Activated naive CD8-positive, alpha-beta T cell treated with anti-CD3 and anti-CD28 coated beads, Interleukin-2, amount 50 U/mL, for 16 hours (primary cell): ENCODE measurements at places on chromosomes 12 and 14.

- DNase-seq, result no peak
Measured at GRCh38 chr12:75548879-75549278, 37.5 kb upstream of the KRR1 start.

- no peak for DNase-seq
Measured at GRCh38 chr12:52585066-52585465, 11.4 kb upstream of the KRT74 start.

DNA sequence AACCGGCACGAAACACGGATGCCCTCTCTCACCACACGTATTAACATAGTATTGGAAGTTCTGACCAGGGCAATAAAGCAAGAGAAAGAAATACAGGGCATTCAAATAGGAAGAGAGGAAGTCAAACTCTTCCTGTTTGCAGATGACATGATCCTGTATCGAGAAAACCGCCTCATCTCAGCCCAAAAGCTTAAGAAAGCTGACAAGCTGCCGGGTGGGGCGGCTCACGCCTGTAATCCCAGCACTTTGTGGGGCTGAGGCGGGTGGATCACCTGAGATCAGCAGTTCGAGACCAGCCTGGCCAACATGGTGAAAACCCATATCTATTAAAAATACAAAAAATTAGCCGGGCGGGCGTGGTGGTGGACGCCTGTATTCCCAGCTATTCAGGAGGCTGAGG, 17.7 kb downstream of the OR6S1 start:
- DNase-seq, result no peak

GRCh38 chr12:3218228-3219171, 141.3 kb downstream of the TSPAN9 start:
- no peak for DNase-seq

DNA sequence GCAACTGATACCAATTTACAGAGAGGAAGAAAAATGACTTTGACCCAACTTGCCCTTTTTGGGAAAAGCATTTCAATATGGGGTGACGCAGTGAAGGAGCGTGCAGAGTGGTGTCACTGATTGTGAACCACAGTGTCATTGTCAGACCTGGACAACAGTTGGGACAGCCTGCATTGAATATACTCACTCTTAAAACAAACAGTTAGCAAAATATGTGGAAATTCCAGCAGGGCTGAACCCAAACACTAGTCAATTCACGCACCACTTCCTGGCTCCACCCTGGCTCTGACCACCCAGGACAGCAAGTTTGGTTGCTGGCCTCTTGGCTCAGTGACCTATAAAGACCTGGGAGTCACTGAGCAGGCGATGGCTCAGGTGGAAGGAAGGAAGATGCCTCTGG, 61.3 kb downstream of the NOS1 start:
- DNase-seq, result no peak

DNA sequence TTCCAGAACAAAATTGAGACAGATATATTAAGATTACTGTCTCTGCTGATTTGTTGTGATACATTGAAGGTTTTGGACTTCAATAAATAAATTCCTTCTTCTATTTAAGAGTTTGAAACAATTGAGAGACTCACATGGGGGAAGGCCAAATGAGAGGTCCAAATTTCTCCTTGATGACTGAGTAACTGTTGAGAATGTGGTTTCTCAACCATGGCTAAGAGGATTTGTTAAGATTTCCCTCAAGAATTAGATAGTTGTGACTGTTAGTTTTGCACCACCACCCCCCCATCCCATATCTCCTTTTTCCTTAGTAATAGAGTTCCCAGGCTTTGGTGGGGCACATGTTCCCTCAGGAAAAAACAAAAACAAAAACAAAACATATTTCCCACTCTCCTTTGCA, 47.7 kb upstream of the IGF1 start:
- DNase-seq, result no peak

- no peak for DNase-seq
Measured at GRCh38 chr14:88003425-88003824, 1.5 kb upstream of the GPR65 start.

DNA sequence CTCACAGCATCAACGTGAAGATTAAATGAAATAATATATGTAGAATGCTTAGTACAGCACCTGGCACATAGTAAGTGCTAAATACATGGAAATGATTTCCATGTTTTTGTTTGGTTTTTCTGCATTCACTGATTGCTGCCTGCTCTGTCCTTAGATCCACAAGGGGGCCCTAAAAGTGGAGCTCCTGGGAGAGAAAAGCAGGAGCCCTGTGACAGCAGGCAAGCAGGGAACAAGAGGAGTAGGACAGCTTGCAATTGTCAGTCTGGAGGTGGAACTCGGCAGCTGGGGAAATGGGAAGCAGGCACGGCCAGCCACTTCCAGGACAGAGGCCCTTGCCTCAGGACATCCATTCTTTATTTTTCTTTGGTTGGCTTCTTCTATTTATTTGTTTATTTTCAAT, 292.9 kb downstream of the BMP4 start:
- DNase-seq, result no peak

DNA sequence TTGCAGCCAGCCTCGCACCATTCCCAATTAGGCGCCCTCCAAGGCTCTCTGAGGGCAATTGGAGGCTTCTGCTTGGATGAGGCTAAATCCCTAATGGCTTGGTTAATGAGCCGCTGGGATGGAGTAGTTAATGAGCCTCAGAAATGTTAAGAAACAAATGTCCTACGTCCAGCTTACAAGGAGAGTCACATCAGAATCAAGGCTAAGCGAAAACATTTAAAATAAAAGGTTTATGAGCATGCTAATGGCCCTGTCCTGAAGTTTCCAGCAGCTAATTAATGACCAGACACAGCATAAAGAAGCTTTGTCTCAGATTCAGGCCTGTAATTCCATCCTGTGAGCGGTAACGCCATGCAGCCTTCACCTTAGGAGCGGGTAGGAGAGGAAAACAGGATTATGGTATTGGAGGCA, 200.7 kb upstream of the BCL2L14 start:
- DNase-seq, result no peak

GRCh38 chr12:78799649-78800048, 64.9 kb upstream of the SYT1 start:
- no peak for DNase-seq

- DNase-seq, result no peak
Measured at GRCh38 chr12:1102791-1103450, 111.9 kb downstream of the ERC1 start.

DNA sequence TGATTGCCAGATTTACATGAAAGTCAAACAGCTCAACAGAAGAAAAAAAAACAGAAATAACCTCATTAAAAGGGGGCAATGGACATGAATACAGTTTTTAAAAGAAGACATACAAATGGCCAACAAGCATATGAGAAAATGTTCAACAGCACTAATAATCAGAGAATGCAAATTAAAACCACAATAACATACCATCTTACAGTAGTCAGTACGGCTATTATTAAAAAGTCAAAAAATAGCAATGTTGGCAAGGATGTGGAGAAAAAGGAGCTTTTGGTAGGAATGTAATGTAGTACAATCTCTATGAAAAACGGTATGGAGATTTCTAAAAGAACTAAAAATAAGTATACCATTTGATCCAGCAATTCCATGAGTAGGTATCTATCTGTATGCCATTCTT, 272.1 kb downstream of the CEP128 start:
- DNase-seq, result no peak

GRCh38 chr12:25433024-25433423, 120.1 kb downstream of the LMNTD1 start:
- no peak for DNase-seq

- DNase-seq, result no peak
Measured at GRCh38 chr12:38669530-38669929, 235.9 kb downstream of the CPNE8 start.

DNA sequence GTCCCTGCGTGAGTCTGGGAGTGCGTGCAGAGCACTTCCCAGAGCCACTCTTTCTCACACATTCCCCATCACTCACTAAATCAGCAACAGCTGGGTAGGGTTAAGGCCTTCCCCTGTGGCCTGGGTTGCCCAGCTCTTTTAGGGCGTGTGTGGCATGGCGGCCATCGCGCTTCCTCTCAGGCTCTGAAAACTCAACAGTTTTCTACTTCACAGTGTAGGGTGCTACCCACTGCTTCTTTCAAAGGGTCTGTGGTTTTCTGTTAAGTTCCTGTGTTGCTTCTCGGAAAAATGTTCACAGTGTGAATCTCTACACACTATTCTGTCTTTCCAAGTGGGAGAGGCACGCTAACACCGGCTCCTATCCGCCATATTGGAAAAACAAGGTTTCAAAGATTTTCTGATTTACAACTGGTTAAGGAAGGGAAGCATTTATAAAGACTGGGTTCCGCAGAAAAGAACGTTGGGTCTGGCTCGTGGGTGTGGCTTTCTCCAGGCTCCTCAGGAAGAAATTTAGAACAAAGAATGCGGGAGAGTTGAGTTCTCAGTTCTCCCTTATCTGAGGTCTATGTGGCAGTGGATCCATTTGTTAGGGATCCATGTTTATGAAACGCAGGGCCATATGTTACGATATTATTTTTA, 34.9 kb upstream of the AEBP2 start:
- no peak for DNase-seq

- no peak for DNase-seq
Measured at GRCh38 chr12:8904665-8905064, 9.6 kb upstream of the PHC1 start.

DNA sequence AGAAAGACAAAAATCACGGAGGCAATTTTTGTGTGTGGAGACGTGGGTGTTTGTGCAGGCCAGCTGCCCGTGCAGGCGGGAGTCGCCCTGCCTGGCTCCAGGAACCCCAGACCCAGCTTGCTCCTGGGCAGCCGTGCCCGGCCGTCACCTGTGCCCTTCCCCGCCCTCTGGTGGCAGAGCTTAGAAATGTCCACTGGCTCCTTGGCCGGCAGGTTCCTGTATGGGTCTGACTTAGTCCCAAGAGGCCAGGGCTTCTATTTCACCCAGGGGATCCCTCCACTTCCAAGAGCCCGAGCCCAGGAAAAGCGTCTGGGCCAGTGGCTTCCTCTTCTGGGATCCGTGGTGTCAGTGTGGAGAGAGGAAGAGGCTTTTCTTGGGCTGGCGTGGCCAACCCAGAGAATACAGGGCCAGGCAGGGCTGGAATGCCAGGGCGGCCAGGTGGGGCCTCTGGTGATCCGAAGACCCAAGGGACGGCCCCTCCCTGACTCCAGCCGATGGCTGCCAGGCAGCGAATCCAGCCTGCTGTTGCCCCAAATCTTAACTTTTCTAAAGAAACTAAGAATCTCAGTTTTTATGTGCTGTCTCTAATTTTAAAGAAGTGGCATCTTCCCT, 120.9 kb downstream of the TMEM132C start:
- no peak for DNase-seq

DNA sequence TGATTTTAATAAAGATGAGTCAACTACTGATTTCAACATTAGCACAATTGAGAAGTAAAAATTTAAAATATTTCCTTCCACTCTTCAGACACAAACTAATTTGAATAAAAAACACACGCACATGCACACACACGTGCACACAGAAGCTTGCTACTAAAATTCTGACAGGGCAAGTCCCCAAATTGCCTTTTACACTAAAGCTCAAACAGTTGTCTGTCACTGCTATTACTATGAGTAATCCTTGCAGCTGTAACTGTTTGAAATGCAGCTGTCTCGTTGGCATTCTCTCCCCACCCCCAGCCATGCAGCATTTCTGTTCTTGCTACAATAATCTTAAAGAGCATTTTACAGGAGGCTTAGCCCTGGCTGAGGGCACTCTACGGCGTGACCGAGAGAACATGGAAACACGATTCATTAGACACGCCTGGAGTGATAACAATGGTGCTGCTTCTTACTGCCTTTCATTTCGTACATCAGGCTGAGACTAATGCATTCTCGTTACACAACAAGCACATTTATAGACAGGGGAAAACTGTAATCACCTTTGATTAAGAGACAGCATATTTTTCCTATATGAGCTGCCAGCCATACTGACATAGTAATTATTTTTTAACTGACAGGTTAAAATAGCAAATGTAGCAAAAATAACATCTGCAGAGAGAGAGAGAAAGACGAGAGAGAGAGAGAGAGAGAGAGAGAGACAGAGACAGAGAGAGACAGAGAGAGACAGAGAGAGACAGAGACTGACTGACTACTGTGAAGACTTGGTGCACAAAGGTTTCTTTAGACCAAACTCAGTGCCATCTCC, 153.8 kb downstream of the MED13L start:
- peak; percentile 4 for DNase-seq

- no peak for DNase-seq
Measured at GRCh38 chr12:90245391-90245790, 536.8 kb upstream of the ATP2B1 start.

- no peak for DNase-seq
Measured at GRCh38 chr14:81132468-81132867, 88.3 kb downstream of the GTF2A1 start.

- DNase-seq, result no peak
Measured at GRCh38 chr12:86950043-86950442, 693.9 kb upstream of the MGAT4C start.

GRCh38 chr12:96091833-96092232, 56.4 kb upstream of the LTA4H start:
- DNase-seq, result no peak

DNA sequence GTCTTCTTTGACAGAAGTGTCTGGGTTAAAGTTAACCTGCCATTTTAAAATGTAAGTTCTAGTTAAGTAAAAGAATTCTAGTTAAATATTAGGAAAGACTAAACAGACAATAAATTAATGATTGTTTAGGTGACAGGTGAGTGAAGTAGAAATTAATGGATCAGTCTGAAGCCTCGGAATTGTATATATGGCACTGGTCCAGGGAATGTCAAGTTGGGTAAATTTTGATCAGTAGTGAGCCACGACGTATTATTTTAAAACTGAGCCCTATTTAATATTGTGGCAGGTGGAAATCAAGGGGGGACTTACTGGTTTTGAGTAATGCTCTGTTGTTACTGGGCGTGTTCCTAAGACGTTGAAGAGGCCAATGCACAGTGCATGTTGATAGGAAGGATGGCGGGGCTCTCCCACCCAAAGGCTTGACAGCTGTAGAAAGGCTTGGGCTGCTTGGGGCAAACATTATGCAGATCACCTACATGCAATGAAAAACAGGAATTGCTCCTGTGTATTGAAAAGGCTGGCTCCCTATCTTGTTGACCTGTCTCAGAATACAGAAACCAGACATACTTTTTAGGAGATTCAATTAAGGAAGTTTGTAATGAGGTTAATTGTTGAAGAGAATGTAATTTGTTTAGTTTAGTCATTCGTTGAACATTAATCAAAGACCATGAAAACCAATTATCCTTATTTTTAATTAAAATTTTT, 5.9 kb upstream of the PPFIBP1 start:
- no peak for DNase-seq

DNA sequence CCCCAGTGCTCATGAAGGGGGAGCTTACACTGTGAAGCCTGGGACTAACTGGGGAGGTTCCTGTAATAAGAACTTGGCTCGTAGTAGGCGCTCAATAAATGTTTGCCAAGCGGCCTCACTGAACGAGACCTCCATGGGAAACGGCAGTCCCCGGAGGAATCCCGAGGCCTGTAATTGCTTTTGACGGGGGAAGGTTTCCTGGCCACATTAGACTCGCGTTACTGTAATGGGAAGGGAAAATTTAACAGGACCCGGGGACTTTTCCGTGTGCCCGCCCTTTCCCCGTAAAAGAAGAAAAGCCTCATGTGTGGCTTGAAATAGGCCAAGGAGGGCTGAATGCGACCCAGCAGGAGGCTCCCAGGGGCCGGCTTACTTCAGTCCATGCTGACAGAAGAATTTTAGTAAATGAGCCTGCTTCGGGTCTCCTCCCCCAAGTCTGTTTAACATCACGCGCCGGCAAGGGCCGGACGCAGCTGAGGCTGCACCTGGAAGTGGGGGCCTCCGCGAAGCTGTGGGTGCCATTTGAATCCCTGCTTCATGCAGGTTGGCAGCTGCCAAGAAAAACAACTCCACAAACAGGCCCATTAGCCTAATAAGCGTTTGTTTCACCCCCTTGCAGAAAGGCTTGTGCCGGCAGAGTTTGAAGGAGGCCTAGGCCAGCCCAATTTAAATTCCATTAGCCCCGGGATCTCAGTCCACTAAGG, 39.8 kb upstream of the PWP1 start:
- no peak for DNase-seq

- DNase-seq, result no peak
Measured at GRCh38 chr12:105393587-105393986, 63.1 kb downstream of the C12orf75 start.
